ENCODE measurements at places on chromosomes 5 and 9.

- DNase-seq = no peak
Measured at GRCh38 chr9:131138676-131139075, 13.3 kb downstream of the NUP214 start.

DNA sequence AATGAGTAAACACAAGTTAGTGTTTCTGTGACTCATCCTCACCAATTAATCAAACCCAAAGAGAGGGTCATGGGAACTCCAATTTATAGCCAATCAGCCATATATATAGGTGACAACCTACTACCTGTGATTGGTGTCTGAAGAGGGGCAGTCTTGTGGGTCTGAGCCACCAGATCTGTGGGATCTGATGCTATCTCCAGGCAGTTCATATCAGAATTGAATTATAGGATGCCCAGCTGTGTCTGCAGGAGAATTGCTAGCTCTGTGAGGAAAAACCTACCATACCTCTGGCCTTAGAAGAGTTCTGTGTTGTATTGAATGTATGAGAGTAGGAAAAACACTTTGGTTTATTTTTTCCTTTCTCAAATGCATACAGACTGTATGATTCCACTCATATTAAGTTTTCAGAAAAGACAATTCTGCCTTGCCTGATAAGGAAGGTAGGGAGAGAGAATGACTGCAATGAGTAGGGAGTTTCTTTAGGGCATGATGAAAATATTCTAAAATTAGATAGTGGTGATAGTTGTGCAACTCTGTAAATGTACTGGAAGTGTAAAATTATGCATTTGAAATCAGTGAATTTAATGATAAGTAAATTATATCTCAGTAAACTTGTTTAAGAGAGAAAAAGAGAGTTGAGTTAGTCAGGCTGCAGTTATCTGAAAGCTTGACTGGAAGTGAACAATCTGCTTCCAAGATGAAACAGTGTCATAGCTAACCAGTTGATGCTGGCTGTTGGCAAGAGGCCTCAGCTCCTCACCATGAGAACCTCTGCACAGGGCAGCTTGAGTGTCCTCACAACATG is 274.9 kb downstream of the AUH start:
- DNase-seq = no peak

DNA sequence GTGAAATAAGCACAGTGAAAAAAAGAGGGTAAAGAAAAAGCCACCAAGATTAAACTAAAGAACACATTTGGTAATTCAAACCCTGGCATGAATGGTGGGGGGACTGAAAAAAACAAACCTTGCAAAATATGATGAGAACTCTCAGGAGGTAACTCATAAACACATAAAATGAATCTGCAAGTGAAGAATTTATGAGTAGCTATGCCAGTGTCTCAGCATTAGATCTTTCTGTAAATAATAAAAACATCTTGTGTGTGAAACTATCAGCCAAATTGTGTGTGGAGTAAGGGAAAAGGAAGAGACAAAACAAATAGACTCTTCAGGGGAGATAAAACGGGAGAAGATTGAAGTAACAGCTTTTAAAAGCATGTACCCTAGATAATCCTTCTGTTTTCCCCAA is 129.6 kb upstream of the SPEF2 start:
- DNase-seq = no peak

DNA sequence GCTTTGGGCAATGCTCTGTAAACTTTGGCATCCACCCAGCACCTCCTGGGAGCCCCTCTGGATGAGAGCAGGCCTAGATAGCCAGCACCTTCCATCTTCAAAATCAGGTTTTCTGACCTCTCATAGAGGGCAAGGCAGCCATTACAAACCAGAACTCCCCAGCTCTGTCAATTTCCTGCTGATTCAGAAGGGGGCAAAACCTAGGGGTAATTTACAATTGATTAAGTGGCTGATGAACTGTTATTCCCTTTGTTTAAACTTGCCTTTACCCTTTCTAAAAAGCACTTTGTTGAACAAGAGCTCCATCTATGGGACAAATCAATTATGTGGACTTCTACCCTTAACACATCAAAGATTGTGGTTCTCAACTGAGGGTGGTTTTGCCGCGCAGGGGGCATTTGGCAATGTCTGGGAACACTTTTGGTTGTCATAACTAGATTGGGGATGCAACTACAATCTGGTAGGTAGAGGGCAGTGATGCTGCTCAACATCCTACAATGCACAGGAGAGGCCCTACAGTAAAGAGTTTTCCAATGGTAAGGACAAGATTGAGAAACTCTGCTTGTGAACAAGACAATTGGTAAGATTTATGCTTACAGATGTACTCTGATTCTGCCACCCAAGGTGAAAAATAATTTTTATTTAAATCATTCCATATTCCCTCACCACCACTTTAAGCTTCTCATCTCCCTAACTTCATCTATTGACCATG is 184.1 kb downstream of the MARCHF11 start:
- DNase-seq = no peak

DNA sequence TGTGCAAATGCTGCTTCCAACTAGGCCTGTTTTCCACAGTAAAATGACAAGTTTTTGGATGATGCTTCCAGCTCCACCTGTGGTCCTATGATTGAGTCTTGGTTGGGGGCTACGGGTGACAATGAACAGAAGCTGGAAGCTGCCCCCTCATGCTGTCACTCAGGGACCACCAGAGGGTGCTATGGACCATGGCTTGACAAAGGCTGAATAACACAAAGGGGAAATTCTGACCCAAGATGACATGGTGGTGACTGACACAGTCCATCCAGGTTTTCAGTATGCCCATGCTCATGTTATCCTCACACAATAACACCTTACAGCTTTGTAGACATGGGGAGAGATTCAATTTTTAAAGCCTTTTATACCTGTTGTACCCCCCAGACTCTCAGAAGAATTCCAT is 23.9 kb upstream of the SAP30L start:
- DNase-seq = no peak

- no peak for DNase-seq
Measured at GRCh38 chr5:107456281-107456715, 214.4 kb downstream of the EFNA5 start.

DNA sequence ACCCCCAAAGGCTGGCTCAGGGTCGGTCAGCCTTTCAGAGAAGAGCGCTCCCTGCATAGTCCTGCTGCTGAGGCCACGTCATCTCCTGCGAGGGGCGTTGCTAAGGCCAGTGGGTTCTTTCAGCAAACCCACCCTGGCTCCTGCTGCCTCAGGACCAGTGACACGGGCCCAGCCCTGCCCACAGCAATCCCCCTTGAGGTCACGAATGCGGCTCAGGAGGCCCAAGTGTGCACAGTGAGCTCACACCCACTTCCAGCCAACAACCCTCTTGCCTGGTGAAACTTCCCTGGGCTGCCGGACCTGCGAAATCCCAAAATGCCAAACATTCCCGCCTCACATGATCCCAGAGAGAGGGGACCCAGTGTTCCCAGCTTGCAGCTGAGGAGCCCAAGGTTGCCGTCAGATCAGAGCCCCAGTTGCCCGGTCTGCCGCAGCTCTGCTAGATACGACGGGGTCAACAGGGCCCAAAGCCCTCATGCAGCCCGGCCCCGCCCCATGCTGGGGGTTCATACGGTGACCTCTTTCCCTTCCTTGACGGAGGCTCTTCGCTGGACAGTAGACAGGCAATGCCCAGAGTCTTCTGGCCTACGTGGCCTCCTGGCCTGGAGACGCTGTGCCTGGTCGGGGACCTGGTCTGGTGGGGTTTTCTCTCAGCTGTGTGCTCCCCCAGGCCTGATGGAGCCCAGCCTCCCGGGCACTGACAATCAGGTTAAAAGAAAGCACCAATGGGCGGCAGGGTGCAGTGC is 116.4 kb upstream of the COL5A1 start:
- DNase-seq = no peak

DNA sequence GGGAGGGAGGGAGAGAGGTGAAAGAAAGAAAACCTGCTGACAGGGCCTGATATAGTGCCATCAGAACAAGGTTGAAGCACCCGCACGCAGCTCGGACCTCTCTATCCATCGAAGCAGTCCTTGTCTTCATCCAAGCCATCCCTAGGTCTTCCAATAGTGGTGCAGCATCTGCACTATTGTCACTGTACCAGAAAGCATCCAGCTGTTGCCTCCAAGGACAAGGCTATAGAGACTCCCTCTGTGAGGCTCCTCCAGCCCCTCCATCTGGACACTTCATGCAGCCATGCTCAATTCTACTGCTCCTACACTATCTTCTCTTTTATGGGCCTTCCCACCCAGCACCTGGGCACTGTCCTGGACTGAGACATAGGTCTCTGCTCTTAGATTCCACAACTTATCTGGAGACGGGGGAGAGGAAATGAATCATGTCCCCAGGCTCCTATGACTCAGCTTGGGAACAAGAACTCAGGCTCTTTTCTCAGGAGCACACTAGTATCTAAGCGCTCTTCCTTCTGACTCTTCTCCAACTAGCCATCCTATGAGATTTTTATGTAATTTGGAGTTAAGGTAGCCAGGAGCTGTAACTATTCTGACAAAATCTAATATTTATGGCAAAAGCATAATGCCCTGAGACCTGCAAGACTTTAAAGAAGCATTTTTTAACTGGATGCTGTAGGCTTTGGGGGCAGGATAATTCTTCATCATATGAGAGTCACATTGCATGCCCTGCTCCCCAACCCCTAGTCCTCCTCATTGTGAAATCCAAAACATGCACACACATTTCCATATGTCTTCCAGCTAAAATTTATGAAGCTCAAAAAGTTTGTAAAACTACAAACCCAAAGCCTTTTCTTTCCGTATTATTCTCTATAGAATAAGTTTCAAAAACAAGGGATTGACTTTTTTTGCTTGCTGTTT is 446.8 kb downstream of the CCDC171 start:
- DNase-seq = no peak

- DNase-seq = no peak
Measured at GRCh38 chr9:22102146-22103053, 93.3 kb upstream of the CDKN2B start.

DNA sequence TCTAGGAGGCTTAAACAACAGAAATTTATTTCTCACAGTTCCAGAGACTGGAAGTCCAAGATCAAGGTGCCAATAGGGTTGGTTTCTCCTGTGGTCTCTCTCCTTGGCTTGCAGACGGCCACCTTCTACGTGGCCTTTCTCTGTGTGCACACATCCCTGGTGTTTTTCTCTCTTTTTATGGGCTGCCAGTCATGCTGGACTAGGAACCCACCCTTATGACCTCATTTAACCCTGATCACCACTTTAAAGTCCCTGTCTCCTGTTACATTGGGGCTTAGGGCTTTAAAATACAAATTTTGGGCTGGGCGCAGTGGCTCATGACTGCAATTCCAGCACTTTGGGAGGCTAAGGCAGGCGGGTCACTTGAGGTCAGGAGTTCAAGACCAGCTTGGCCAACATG is 157.1 kb downstream of the TLE1 start:
- DNase-seq = no peak

GRCh38 chr5:157821822-157822622 is 36.9 kb downstream of the CLINT1 start:
- no peak for DNase-seq

- DNase-seq = no peak
Measured at GRCh38 chr5:150574818-150575547, 65.5 kb upstream of the SYNPO start.

- DNase-seq = no peak
Measured at GRCh38 chr9:134809826-134810225, 70.8 kb upstream of the FCN2 start.
